ENCODE measurements at places on chromosomes 13 and 19. TPM values are rescaled to one million over a fixed set of nuclear protein-coding genes. Genes with fewer than 3 reads are reported as not detected.

The CCDC122 gene
- 7.6 TPM for total RNA-seq

The NLRP11 gene
- total RNA-seq, result not detected

The PLIN5 gene
- total RNA-seq, result not detected

The UHRF1 gene
- total RNA-seq, result 29.4 TPM

The ZNF415 gene
- total RNA-seq, result 9.4 TPM

The C13orf42 gene
- not detected for total RNA-seq

The OR4F17 gene
- not detected for total RNA-seq

The BEST2 gene
- total RNA-seq, result not detected

The LHB gene
- not detected for total RNA-seq

The ANGPTL8 gene
- total RNA-seq, result not detected

The CTXN1 gene
- total RNA-seq, result 9.0 TPM

The MAST1 gene
- total RNA-seq, result 1.8 TPM

The RYR1 gene
- under 0.01 TPM for total RNA-seq

The NUFIP1 gene
- total RNA-seq, result 1.0 TPM

The CAPN12 gene
- total RNA-seq, result 0.11 TPM

The IGFL3 gene
- not detected for total RNA-seq

The SHISA7 gene
- total RNA-seq, result not detected

The JOSD2 gene
- total RNA-seq, result 50.7 TPM

The MBD3L2 gene
- not detected for total RNA-seq

The KLK3 gene
- not detected for total RNA-seq

The FEM1A gene
- total RNA-seq, result 11.0 TPM

The ERICH4 gene
- not detected for total RNA-seq

The GPR4 gene
- total RNA-seq, result 0.32 TPM

The ZNF429 gene
- 6.1 TPM for total RNA-seq

The FGF14 gene
- total RNA-seq, result under 0.01 TPM

The LILRA2 gene
- total RNA-seq, result not detected

The FUT6 gene
- total RNA-seq, result not detected

The DBP gene
- 5.9 TPM for total RNA-seq

All from GM23248 (cell line).